ENCODE measurements at places on chromosomes 7 and 10. TPM values are rescaled to one million over a fixed set of nuclear protein-coding genes. Genes with fewer than 3 reads are reported as not detected.

TECTB gene
- total RNA-seq = not detected

SFRP4 gene
- total RNA-seq = not detected

PLEKHS1 gene
- total RNA-seq = not detected

CPVL gene
- 0.22 TPM for total RNA-seq

GSAP gene
- 3.6 TPM for total RNA-seq

HDAC9 gene
- 5.0 TPM for total RNA-seq

IRF5 gene
- total RNA-seq = not detected

ZNF789 gene
- total RNA-seq = 2.4 TPM

PRSS2 gene
- total RNA-seq = not detected

PIP gene
- total RNA-seq = not detected

AOAH gene
- total RNA-seq = not detected

ZNF804B gene
- total RNA-seq = not detected

CYP3A5 gene
- not detected for total RNA-seq

CALHM3 gene
- total RNA-seq = not detected

NPY4R2 gene
- total RNA-seq = not detected

MOGAT3 gene
- total RNA-seq = not detected

ANKRD26 gene
- total RNA-seq = 5.0 TPM

PTPN20 gene
- 1.4 TPM for total RNA-seq

CPEB3 gene
- total RNA-seq = 0.87 TPM

BTAF1 gene
- total RNA-seq = 19.4 TPM

SRGN gene
- 408 TPM for total RNA-seq

VPS37D gene
- 2.6 TPM for total RNA-seq

GARIN1A gene
- total RNA-seq = 0.20 TPM

SSBP1 gene
- 91.5 TPM for total RNA-seq

TRIM50 gene
- not detected for total RNA-seq

CD36 gene
- 157 TPM for total RNA-seq

DPYSL4 gene
- total RNA-seq = 11.8 TPM

KCP gene
- not detected for total RNA-seq

LLCFC1 gene
- total RNA-seq = not detected

KIF11 gene
- total RNA-seq = 10.5 TPM

KLF14 gene
- total RNA-seq = not detected

IGFBP3 gene
- total RNA-seq = 1.5 TPM

CFAP69 gene
- total RNA-seq = 0.44 TPM

EBLN1 gene
- total RNA-seq = not detected

LRRTM3 gene
- total RNA-seq = not detected

ELN gene
- total RNA-seq = 15.5 TPM

GIMAP6 gene
- 175 TPM for total RNA-seq

C10orf71 gene
- not detected for total RNA-seq

PYROXD2 gene
- 4.6 TPM for total RNA-seq

UCN3 gene
- total RNA-seq = not detected

HTR5A gene
- total RNA-seq = not detected

CRYGN gene
- not detected for total RNA-seq

CHRM2 gene
- not detected for total RNA-seq

CFAP58 gene
- total RNA-seq = 1.1 TPM

FOXK1 gene
- total RNA-seq = 17.7 TPM

BTBD16 gene
- under 0.01 TPM for total RNA-seq

SPDYE5 gene
- total RNA-seq = not detected
